AG04449 (cell line): ENCODE measurements at places on chromosomes 6 and 20.
A peak's percentile ranks its signal among the peaks of the same experiment; 100 is the strongest.

DNA sequence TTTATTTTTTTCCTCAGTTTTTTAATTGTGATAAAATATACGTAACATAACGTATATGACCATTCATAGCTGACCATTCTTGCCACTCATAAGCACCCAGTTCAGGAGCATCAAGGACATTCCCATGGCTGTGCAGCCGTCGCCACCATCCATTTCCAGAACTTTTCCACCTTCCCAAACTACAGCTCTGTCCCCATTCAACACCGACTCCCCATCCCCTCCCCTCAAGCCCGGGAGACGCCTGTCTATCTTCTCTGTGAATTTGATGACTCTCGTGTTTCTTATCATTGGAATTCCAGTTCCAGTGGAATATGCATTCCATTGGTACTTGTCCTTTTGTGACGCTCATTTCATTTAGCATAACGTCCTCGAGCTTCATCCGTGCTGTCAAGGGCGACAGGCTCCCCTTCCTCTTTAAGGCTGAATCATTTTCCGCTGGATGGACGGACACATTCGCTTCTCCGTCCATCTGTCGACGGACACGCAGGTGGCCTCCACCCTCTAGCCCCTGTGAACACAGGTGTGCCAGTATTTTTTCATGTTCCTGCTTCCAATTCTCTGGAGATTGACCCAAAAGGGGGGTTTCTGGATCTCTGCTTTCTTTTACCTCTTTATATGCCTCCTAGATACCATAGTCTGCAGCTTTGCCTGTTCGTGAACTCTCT is 88.1 kb downstream of the YTHDF1 start:
- no peak for DNase-seq

GRCh38 chr20:38630727-38631126 is 29.1 kb downstream of the ARHGAP40 start:
- DNase-seq: no peak

GRCh38 chr20:21522481-21523280 is 8.8 kb upstream of the NKX2-2 start:
- DNase-seq: no peak

- DNase-seq: peak; percentile 49
These were observed 2.2 kb downstream of the QKI start for GRCh38 chr6:163416557-163417253.

- DNase-seq: no peak
These were observed 914.5 kb downstream of the EYS start for GRCh38 chr6:64792534-64792933.

GRCh38 chr6:3906846-3907151 is 57.6 kb downstream of the FAM50B start:
- no peak for DNase-seq

DNA sequence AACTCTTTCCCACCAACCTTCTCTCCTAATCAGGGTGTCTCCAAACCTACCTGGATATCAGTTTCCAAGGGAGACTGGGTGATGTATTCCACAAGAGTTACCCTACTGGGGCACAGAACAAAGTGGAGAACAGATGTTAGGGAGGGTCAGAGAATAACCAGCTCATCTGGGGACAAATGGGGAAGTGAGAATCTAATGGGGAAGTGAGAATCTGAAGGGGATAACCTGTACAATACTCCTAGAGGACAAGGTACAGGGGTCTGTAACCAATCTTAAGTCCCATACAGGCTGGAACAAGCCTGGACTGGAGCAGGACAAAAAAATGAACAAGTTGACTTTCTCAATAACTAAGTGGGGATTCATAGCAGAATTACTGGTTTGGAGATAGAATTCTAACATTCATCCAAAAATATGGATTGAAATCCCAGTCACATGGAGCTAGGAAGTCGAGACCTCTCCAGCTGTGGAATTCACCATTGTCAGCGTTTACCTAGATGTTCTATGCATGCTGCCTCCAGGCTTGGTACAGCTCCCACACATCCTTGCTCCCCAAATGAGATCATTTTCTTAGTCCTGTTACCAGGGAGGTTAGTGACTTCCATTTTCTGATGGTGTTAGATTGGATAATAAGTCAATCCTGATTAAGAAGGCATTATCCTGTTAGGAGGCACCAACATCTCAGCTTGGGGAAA is 214.8 kb upstream of the MOCS1 start:
- no peak for DNase-seq

DNA sequence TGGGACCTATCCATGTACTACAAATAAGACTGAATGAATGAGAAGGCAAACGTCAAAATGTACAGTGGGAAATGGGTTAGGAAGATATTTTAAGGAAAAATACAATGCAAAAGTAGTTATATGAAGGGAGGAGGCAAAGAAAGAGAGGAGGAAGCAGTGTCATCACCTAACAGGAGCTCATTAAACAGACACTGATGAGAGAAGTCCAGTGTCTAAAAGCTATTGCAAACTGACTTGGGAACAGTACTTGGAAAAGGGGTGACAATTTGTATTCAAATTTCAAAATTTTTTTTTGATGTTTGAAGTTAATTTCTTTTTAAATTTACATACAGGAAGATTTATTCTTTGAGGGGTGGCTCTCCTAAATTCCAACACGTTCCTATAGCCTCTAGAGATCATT is 143.5 kb upstream of the NOX3 start:
- DNase-seq: no peak

GRCh38 chr6:5384276-5384675 is 123.0 kb downstream of the FARS2 start:
- DNase-seq: no peak

DNA sequence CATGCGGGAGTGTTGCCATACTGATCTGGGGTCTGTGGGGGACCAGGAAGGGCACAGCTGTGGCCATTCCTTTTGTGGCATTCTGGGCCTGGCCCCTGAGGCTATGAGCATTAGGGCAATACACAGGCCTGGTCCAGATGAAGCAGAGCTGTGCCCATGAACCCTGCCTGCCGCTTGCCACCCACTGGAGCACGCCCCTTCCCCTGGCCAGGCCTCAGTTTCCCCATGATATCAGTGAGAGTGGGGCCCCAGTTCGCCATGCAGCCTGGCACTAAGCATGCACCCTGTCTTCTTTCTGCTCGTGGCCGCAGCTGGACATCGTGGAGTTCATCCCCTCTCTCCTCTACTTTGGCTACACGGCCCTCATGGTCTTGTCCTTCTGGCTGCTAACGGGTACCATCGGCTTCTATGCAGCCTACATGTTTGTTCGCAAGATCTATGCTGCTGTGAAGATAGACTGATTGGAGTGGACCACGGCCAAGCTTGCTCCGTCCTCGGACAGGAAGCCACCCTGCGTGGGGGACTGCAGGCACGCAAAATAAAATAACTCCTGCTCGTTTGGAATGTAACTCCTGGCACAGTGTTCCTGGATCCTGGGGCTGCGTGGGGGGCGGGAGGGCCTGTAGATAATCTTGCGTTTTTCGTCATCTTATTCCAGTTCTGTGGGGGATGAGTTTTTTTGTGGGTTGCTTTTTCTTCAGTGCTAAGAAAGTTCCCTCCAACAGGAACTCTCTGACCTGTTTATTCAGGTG is 42.4 kb downstream of the PLAGL2 start:
- no peak for DNase-seq
